Stimulated activated CD8-positive, alpha-beta memory T cell treated with anti-CD3 and anti-CD28 coated beads, Interleukin-4, amount 100 ng/mL, for 24 hours (primary cell): ENCODE measurements at places on chromosomes 2 and 18.

DNA sequence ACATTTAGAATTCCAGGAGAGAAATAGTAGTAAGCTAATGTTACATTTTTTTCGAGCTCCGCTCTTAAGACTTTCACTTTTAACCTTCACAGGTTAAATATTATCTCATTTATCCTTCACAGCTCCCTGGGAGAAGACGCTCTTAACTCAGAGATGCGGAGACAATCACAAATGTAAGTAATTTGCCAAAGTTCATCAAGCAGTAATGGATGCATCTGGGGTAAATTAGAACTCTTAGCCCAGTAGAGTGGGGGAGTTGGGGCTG lies 168.5 kb downstream of the SPP2 start:
- no peak for DNase-seq

GRCh38 chr2:54336136-54336976 lies 80.3 kb upstream of the TSPYL6 start:
- DNase-seq: no peak

- DNase-seq: peak; percentile 4
Observed at GRCh38 chr2:72770879-72771461, 54.9 kb downstream of the EXOC6B start.

- no peak for DNase-seq
Observed at GRCh38 chr2:14967729-14968128, 335.2 kb downstream of the LRATD1 start.

- DNase-seq: no peak
Observed at GRCh38 chr2:156430980-156431358, 5.2 kb upstream of the GPD2 start.

- no peak for DNase-seq
Observed at GRCh38 chr2:97747716-97748115, 34.3 kb downstream of the ZAP70 start.

DNA sequence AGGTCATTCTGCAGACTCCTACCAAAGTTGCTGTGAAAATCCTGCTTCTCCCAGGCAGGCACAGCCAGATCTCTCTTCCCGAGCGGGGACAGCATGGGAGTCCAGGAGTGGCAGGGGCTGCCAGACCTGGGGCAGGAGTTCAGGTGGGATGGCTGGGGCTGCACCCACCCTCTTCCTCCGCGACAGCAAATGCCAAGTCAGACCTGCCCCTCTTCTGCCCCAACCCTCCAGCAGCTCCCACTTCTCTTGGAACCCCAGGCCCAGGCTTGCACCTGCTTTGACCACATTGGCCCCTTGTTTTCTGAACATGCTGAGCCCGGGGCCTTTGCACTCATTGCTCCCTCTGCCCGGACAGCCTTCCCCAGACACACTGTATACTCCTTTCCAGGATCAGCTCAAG lies 288.2 kb upstream of the HS6ST1 start:
- no peak for DNase-seq

DNA sequence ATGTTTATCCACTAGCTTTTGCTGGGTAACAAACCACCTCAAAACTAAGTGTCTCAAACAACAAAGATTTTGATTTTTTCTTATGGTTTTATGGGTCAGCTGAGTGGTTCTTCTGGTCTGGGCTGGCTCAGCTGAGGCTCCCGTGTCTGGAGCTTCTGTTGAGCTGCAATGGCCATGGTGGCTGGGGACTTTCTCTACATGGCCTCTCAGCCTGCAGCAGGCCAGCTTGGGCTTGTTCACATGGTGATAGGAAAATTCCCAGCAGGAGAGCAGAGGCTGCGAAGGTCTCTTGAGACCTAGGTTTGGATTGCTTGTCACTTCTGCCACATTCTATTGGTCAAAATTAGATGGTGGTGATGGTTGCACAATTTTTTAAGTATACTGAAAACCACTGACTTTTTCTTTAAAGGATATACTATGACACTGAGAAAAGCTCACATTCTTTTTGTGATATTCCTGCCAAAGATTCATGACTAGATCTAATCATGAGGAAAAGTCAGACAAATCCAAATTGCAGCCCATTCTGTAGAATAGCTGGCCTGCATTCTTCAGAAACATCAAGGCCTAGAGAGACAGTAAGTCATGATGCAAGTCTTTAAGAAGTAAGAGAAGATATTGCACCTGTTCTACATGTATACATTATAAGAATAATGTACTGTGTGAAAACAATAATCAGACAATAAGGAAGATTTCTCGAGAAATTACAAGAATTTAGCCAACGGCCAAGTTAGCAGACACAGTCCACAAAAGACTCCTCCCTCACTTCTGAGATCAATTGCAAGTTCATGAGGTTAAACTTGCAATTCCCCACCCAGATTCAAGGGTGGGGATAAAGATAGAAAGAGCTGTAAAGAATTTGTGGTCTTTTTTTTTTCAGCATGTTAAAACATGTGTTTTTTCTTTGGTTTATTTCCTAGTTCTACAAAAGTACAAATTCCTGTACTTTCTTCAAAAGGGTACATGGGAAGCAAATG lies 35.0 kb upstream of the IL1R2 start:
- no peak for DNase-seq

DNA sequence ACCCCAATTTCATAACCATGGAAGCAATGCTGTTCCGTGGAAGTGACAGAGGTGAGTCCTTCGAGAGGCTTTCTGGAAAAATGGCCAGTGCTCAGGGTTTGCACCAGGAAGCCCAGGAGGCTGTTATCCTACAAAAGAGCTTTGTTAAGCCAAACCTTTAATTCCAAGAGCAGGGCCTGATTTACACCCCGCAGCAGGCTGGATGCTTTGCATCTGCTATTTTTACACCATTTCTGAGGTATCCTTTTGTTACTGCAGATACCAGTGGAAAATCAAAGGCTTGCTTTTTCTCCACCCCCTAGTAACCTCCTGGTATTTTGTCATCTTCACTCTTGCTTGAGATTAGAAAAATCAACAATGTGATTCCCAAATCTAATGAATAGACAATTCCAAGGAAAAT lies 380.6 kb downstream of the SOX11 start:
- no peak for DNase-seq

DNA sequence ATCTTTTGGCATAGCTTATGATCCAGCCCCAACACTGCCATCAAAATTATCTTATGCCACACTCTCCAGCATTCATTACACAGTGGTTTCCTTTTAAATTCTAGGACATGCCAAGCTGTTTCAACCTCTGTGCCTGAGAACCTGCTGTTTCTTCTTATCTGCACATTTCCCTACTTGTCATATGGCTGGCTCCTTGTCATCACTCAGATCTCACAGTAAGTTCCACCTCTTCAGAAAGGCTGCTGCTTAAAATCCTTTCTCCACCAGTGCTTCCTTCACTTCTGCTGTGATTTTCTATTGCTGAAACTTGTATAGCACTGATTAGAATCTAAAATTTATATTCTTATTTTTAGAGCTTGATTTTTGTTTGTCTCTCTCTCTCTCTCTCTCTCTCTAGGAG lies 43.4 kb downstream of the MC4R start:
- DNase-seq: no peak

- DNase-seq: no peak
Observed at GRCh38 chr2:44326548-44327264, 34.6 kb downstream of the PREPL start.

- DNase-seq: no peak
Observed at GRCh38 chr2:215745331-215745730, 268.0 kb downstream of the MREG start.

GRCh38 chr2:174593574-174594203 lies 3.9 kb downstream of the WIPF1 start:
- peak; percentile 26 for DNase-seq

GRCh38 chr18:7619676-7620075 lies 52.6 kb downstream of the PTPRM start:
- DNase-seq: no peak

GRCh38 chr2:83561592-83561991 lies 897.5 kb downstream of the SUCLG1 start:
- DNase-seq: no peak

- DNase-seq: no peak
Observed at GRCh38 chr18:34048423-34048822, 176.3 kb downstream of the NOL4 start.

DNA sequence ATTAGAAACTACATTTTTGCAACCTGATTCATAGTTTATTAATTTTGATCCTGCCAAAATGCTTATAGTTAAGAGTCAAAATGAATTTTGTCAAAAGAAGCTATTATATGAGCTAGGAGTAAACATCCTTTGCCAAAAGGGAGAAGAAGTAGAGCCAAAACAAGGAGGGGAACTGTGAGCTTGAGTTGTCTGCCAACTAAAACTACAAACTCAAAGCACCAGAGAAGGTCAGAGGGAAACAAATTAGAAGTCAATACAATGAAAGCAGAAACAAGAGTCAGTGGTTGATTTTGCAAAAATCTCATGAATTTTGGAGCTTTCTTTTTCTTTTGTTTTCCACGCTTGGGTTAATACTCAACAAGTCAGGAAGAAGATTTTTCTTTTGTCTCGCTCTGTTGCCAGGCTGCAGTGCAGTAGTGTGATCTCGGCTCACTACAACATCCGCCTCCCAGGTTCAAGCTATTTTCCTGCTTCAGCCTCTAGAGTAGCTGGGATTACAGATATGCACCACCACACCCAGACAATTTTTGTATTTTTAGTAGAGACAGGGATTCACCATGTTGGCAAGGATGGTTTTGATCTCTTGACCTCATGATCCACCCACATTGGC lies 508.5 kb downstream of the RIT2 start:
- DNase-seq: no peak

DNA sequence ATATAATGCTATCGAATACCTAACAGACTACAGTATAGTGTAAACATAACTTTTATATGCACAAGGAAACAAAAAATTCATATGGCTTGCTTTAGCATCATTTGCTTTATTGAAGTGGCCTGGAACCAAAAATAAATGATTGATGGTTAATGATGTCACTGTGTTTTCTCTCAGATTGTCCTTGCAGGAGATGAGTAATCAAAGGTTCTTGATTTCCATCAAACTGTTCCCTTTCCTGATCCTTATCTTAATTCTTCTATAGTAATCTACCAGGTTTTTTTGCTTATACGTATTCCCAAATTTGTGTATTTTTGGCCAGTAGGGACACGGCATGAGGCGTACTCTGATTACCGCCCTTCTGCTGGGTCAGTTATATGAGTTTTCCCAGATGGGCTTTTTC lies 104.9 kb upstream of the CXCR4 start:
- no peak for DNase-seq

- DNase-seq: no peak
Observed at GRCh38 chr2:25367296-25367695, 25.6 kb upstream of the DNMT3A start.

GRCh38 chr2:120400551-120400950 lies 54.6 kb downstream of the INHBB start:
- DNase-seq: no peak

DNA sequence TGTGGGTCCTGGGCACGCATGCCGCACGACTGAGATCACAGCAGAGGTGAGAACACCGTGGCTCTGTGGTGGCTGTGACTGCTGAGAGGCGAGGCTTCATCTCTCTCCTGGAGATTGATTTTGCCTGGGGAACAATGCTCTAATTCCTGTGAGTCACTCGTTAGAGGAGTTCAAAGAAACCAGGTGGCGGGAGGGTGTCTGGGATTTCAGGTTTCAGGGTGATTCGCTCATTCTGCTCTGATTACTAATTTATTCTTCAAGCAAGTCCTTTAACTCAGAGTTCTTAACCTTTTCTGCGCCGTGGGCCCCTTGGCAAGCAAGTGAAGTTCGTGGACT lies 56.3 kb downstream of the GLI2 start:
- no peak for DNase-seq

DNA sequence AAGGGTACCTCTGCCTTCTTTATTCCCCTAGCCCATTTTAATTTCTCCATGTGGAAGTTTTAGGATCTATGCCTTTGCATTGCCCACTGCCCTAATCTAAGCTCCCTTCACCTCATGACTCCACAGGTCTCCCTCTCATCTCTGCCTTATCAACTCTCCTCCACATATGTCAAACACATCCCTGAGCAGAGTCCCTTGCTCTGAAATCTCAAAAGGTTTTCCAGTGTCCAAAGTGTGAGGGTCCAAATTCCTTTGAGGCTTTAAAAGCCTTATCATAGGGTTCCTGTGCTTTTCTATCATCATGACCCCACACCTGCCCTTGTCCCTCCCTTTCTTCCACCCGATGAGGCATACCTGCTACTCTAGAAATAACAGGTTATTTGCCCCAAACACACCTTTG lies 38.6 kb downstream of the SLC4A1AP start:
- no peak for DNase-seq

GRCh38 chr2:121605820-121606733 lies 43.2 kb downstream of the CLASP1 start:
- no peak for DNase-seq

GRCh38 chr2:226622484-226622883 lies 177.1 kb downstream of the IRS1 start:
- no peak for DNase-seq

GRCh38 chr2:162164802-162165201 lies 12.8 kb upstream of the GCG start:
- DNase-seq: no peak

DNA sequence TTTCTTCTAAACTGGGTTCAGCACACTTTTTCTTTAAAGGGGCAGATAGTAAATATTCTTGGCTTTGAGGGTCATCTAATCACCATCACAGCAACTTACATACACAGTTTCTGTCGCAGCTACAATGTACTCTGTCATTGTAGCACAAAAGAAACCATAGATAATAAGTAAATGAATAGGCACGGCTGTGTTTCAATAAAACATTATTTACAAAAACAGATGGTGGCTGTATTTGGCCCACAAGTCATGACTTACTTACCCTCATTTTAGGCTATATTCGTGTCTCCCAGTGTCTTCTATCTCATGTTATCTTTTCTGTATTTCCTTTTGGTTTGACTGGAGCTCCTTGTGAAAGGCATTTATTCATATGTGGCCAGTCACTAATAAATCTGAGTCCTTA lies 168.3 kb downstream of the MAP2 start:
- DNase-seq: no peak

DNA sequence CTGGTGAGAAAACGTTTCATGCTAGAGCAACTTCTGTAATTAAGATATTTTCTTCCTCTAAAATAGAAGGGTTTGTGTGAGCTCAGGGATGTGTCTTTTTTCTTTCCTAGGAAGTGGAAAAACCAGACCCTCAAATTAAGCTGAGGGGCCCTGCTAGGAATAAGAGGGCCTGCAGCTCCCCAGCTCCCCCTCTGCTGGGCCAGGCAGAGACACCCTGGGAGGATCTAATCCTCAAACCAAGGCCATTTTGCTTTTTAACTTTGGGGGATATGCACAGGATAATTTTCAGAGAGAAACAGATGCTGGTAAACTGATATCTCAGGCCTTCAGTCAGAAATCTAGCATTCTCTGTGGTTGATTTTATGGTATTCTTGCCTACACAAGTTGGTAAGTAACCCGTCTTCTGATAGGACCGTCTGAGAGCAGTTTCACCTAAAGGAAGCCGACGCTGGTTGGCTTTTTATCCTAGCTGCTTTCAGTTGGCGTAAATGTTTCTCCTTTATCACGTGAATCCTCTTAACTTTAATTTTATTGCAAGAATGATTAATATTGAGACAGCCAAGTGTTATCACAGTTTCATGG lies 34.8 kb downstream of the SNTG2 start:
- DNase-seq: no peak

- DNase-seq: no peak
Observed at GRCh38 chr2:217911283-217912097, 91.3 kb downstream of the TNS1 start.
